ENCODE measurements at places on chromosomes 5 and 9.

DNA sequence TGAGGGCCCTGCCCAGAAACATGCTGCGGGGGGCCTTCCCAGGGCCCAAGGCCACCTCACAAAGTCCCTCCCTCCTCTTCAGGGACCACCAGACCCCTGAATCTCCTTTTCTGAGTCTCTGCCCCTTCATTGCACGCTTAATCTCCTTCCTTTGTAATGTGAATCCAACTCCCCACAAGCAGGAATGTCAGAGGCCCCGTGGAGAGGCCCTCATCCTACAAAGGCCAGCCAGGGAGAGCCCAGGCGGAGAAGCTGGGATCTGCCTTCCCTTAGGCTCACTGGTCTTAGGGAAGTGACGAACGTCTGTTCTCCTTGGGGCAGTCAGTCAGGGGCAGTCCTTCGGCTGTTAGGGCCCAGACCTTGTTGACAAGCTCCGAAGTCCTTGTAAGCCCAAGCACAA lies 2.3 kb downstream of the SMIM33 start:
- no peak overlapping the region for H3K4me3 ChIP-seq
- no peak overlapping the region for H3K27ac ChIP-seq
- peaks cover 87% of the 10 kb centered on the region for H3K4me1 ChIP-seq
- no peaks in the 10 kb centered on the region for H3K27me3 ChIP-seq
- peaks cover 16% of the 10 kb centered on the region for H3K36me3 ChIP-seq
- no peak for DNase-seq

DNA sequence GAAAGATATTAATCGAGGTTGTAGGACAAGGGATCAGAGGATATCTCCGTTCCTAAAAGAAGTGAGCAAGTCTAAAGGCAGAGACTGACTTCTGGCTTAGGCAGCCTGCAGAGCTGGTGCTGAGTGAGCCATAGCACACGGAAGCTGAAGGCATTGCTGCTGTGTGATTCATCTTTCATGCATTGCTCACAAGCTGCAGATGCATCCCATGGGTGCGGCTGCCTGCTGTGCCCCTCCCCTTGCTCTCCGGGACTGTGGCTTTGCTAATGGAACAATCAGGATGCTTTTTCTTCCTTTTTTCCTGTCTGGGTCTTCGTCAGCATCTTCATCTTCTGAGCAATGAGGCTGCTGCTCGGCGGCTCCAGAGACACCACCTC lies 341.4 kb downstream of the DIRAS2 start:
- no peak overlapping the region for H3K4me3 ChIP-seq
- H3K27me3 ChIP-seq = no peaks in the 10 kb centered on the region
- H3K4me1 ChIP-seq = no peaks in the 10 kb centered on the region
- no peak for DNase-seq
- H3K36me3 ChIP-seq = no peaks in the 10 kb centered on the region

DNA sequence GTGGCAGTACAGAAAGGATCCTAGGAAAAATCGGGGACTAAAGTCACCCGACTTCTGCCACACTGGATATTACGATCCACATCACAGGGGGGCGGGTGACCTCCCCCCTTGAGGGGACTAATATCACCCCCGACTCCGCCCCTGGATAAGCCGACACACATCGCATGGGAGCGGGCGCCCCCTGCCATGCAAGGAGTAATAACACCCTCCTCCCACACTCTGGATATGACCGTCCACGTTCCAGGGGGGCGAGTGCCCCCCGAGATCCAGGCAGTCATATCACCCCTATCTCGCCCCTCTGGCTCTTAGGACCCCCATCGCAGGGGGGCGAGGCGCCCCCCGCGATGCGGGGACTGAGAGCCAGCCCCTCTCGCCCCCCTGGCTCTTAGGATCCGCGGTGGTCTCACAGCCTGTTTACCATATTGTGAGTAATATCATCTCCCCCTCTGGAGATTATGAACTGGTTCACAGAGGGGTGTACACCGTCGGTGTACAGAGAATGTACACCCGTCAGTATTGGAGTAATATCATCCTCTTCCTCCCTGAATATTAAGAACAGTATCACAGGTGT lies 423.0 kb downstream of the DIRAS2 start:
- H3K4me1 ChIP-seq = no peaks in the 10 kb centered on the region
- peak; percentile 25 for DNase-seq
- H3K36me3 ChIP-seq = no peaks in the 10 kb centered on the region
- no peak overlapping the region for H3K27ac ChIP-seq
- no peaks in the 10 kb centered on the region for H3K27me3 ChIP-seq

GRCh38 chr5:89055695-89056085 lies 172.7 kb upstream of the MEF2C start:
- H3K27me3 ChIP-seq = no peaks in the 10 kb centered on the region
- no peaks in the 10 kb centered on the region for H3K4me1 ChIP-seq
- H3K36me3 ChIP-seq = no peaks in the 10 kb centered on the region

DNA sequence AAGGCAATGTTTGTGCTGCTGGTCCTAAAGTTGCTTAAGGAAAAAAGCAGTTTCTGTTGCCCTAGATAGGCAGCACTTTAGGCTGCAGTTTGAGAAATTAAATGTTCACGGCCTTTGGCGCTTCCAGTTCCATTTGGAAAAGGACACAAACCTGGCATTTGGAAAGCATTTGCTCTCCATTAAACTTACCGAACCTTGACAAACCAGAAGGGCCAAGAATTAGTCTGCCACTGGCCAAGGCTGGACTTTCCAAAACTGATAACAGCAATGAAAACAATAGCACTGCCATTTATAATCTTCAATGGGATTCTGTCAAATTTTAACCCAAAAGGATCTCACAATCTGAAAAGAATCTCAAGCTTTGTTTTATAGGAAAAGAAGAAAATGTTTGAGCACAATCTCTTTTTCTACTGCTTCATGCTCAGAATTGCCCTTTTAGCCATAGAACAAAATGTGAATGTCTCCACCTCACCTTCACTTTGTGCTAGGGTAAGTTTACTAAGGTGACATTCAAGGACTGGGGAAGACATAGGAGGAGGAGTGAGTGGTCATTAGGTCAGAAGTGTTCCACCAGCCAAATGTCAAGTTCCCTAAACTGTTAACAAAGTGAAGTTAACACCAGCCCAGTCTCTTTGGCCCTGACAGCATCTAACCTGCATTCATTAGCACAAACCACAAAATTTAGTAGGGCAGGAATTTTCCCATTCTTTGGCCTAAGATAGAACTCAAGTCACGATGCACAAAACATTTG lies 583.4 kb upstream of the DMAC1 start:
- no peaks in the 10 kb centered on the region for H3K4me1 ChIP-seq
- H3K27ac ChIP-seq = no peak overlapping the region
- H3K36me3 ChIP-seq = no peaks in the 10 kb centered on the region
- no peak overlapping the region for H3K4me3 ChIP-seq
- no peak for DNase-seq

DNA sequence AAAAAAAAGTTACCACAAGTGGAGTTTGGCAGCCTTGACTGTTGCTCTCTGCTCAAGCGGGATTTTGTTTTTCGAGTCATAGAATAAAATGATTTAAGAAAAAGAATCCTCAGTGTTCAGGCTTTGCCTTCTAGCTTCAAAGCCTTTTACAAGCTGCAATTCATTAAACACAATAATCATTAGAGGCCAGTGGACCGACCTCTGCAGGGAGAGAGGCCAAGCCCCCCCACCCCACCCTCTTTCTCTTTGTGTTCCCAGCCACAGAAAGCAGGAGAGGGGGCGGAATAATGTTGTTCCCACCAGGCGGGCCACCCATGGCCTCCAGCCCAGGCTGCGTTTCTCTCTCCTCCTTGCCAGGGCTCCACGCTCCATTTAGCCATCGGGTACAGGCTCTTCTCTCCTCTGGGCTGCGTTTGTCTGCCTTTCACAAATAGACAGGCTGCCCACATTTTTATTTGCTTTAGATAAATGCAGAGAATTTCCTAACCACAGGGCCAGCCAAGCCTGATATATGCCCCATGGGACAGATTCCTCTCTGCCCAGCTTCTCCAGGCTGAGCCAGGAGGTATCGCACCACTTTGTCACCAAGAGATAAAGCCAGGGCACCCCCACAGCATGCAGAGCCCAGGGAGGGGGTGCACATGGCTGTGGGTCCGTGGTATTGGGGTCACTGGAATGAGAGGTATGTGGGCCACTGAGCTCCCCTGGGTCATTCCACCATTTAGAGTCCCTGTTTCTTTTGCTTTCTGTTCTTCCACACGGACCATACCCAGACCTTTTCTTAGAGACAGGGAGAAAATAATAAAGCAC lies 318.8 kb downstream of the PIK3R1 start:
- H3K4me3 ChIP-seq = no peak overlapping the region
- no peak overlapping the region for H3K27ac ChIP-seq
- DNase-seq = no peak
- H3K27me3 ChIP-seq = peaks cover 8% of the 10 kb centered on the region
- no peaks in the 10 kb centered on the region for H3K36me3 ChIP-seq
- H3K4me1 ChIP-seq = no peaks in the 10 kb centered on the region

GRCh38 chr9:111036429-111036789 lies 1.9 kb downstream of the LPAR1 start:
- no peak overlapping the region for H3K4me3 ChIP-seq
- H3K27me3 ChIP-seq = no peaks in the 10 kb centered on the region
- H3K36me3 ChIP-seq = no peaks in the 10 kb centered on the region
- DNase-seq = no peak

- H3K27ac ChIP-seq = no peak overlapping the region
- no peaks in the 10 kb centered on the region for H3K36me3 ChIP-seq
- H3K4me3 ChIP-seq = no peak overlapping the region
- DNase-seq = no peak
- H3K4me1 ChIP-seq = no peaks in the 10 kb centered on the region
Measured at GRCh38 chr5:74182603-74183002, 457.9 kb downstream of the ENC1 start.

DNA sequence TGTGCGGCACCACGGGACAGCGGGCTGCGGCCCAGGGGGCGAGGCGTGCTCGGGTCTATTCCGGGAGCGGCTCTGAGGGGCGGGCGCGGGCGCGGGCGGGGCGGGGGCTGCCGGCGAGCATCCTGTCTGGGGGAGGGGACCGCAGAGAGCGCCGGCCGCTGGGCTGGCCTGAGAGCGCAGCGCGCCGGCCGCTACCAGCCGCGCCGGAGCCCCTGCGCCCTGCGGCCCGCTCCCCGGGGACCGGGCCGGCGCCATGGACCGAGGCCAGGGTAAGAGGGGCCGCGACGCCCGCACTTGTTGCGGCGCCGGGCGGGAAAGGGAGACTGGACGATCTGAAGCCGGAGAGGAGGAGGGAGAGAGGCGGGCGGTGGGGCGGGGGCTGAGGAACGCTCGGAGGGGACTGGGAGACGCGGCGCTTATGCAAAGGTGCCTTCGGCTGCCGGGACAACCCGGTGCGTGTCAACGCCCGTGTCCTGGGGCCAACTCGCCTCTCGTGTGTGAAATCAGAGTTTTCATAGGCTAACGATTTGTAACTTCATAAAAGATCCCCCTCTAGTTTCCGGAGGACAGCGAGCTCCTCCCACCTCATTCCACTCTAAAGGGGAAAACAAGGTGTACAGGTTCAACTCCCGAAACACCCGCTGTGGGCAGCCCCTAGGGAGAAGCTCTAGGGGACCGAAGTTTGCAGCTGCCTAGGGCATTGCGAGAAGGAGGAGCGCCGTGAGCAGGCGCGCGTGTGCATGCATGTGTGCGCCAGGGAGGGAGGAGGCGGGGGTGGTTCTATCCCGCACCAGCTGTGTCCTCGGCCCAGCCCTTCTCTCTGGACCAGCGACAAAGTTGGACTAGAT lies at the start of gene AFAP1L1:
Gene AFAP1L1 (plus strand): TSS at position 144 of the 848 bp plus-strand sequence. CDS start 110 bp downstream, at position 254.
- H3K4me1 ChIP-seq = no peaks in the 10 kb centered on the region
- H3K36me3 ChIP-seq = no peaks in the 10 kb centered on the region
- peak within 1 kb of the TSS; percentile 37 for H3K4me3 ChIP-seq
- no peak within 1 kb of the TSS for H3K27ac ChIP-seq

DNA sequence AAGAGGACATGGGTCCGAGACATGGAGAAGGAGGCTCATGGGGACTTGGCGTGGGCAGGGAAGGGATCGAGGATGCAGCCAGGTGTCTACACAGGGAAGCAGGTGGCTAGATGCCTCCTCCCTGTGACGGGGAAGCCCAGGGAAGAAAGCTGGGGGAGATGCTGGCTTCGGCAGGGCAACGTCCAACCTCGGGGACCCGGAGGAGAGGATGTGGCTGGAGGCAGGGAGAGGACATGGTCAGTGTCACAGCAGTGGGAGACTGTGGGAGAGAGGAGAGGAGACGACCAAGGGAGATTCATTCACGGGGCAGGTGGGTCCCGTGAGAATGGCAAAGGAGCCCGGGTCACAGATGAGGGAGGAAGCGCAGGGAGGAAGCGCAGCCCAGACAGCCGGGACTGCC lies 73.2 kb upstream of the PHYKPL start:
- H3K4me1 ChIP-seq = no peaks in the 10 kb centered on the region
- no peak overlapping the region for H3K4me3 ChIP-seq
- no peak overlapping the region for H3K27ac ChIP-seq
- H3K27me3 ChIP-seq = no peaks in the 10 kb centered on the region

- no peaks in the 10 kb centered on the region for H3K4me1 ChIP-seq
- H3K27me3 ChIP-seq = peaks cover 4% of the 10 kb centered on the region
- no peak overlapping the region for H3K4me3 ChIP-seq
- no peaks in the 10 kb centered on the region for H3K36me3 ChIP-seq
Measured at GRCh38 chr5:102547141-102548035, 48.6 kb upstream of the SLCO6A1 start.

GRCh38 chr5:126189862-126190261 lies 233.3 kb upstream of the GRAMD2B start:
- DNase-seq = no peak
- no peak overlapping the region for H3K27ac ChIP-seq
- H3K4me1 ChIP-seq = no peaks in the 10 kb centered on the region
- no peaks in the 10 kb centered on the region for H3K36me3 ChIP-seq

GRCh38 chr9:72872718-72873117 lies 80.1 kb downstream of the ALDH1A1 start:
- H3K27ac ChIP-seq = no peak overlapping the region
- H3K4me1 ChIP-seq = no peaks in the 10 kb centered on the region
- no peak for DNase-seq
- no peak overlapping the region for H3K4me3 ChIP-seq
- no peaks in the 10 kb centered on the region for H3K36me3 ChIP-seq

- no peaks in the 10 kb centered on the region for H3K4me1 ChIP-seq
- no peaks in the 10 kb centered on the region for H3K27me3 ChIP-seq
- H3K36me3 ChIP-seq = no peaks in the 10 kb centered on the region
- DNase-seq = no peak
- H3K27ac ChIP-seq = no peak overlapping the region
Measured at GRCh38 chr5:150847334-150847695, 994 bp downstream of the IRGM start.

GRCh38 chr9:134321531-134321930 lies 4.7 kb upstream of the RXRA start:
- peaks cover 3% of the 10 kb centered on the region for H3K4me1 ChIP-seq
- no peak overlapping the region for H3K27ac ChIP-seq
- no peak overlapping the region for H3K4me3 ChIP-seq
- H3K36me3 ChIP-seq = no peaks in the 10 kb centered on the region
- H3K27me3 ChIP-seq = no peaks in the 10 kb centered on the region

All from CD8-positive, alpha-beta memory T cell (primary cell).